ENCODE measurements at places on chromosomes 7 and 10. TPM values are rescaled to one million over a fixed set of nuclear protein-coding genes. Genes with fewer than 3 reads are reported as not detected.

Gene OR13A1
- not detected for total RNA-seq

Gene SLC26A4
- 3.4 TPM for total RNA-seq

Gene MYH16
- 0.53 TPM for total RNA-seq

Gene ITIH2
- not detected for total RNA-seq

Gene NPY4R
- total RNA-seq, result not detected

Gene VGF
- total RNA-seq, result not detected

Gene FXYD4
- not detected for total RNA-seq

Gene ABCC2
- 0.99 TPM for total RNA-seq

Gene NUDT13
- 1.2 TPM for total RNA-seq

Gene TMEM229A
- not detected for total RNA-seq

Gene SCART1
- 0.73 TPM for total RNA-seq

Gene PRSS37
- total RNA-seq, result not detected

Gene NPFFR1
- not detected for total RNA-seq

Gene NT5C3A
- 15.9 TPM for total RNA-seq

Gene CFAP46
- total RNA-seq, result 3.0 TPM

Gene ANTXRL
- not detected for total RNA-seq

Gene HOXA10
- total RNA-seq, result 0.14 TPM

Gene ZNF138
- total RNA-seq, result 3.5 TPM

Gene SLC29A3
- 0.95 TPM for total RNA-seq

Gene DDIT4
- total RNA-seq, result 133 TPM

Gene TSPAN12
- total RNA-seq, result 34.0 TPM

All from pulmonary artery endothelial cell (primary cell).